NCI-H510A (cell line): ENCODE measurements at places on chromosomes 3 and 15.
A peak's percentile ranks its signal among the peaks of the same experiment; 100 is the strongest.

DNA sequence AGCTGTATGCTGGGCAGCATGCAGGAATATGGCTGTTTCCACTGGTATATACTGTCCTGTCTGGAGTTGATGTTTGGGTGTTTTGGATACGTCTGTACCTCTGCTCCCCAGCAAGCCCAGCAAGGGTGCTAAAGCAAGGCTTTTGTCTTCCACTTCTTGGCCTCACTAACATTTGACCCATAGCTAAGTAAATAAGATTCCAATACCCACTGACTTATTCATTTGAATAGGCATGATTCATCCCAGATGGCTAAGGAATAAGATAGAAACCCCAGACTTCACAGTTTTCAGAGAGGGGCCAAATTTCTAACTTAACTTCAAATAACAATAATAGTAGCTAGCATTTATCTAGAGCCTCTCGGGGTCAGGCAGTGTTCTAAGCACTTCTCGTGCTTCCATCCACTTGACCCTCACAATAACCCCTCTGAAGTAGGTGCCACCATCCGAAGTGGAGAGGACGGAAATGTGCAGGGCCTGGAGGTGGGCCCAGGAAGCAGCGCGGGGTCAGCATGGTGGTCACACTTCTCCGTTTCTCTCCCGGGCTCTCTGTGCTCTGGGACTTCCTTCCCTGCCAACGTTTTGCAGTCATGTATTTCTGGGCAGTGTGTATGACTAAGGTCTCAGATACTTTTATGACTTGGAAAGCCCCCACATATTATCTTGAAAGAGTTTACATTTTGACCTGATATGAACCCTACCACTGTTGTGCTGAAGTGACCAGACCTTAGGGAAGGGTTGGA is 39.3 kb downstream of the LRRK1 start:
- DNase-seq, result no peak

GRCh38 chr3:48222616-48223513 is at the start of gene CAMP:
TSS of gene CAMP (plus strand) at chr3:48223495. CDS start at chr3:48223512, 17 bp downstream.
- peak; percentile 2 for DNase-seq

GRCh38 chr3:106401666-106402490 is 533.1 kb upstream of the CBLB start:
- DNase-seq, result no peak

DNA sequence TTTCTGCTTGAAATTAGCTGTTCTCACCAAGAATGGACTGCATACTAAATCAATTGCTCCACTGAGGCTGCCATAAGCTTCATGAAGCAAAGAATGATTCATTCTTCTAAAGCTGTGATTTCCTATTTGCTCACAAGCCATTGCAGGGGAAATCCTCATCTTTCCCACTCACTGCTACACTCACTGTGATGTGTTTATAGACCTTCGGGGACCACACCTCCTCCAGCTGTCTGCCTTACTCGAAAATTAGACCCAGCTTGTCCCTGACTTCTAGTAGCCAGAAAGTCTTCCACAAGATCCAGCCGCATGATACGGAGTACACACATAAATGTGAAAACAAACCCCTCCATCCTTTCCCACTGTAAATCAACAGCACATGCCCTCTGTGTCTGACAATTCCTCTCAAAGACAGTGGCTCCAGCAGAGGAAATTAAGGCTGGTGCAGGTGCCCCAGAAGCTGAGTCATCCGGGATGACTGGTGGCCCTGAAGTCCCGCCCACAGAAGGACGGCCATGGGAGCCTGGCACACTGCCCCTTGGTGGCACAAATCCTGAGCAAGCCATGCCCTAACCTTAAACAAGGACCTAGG is 172.0 kb downstream of the STT3B start:
- DNase-seq, result peak; percentile 3

GRCh38 chr3:54712539-54712938 is 215.3 kb downstream of the LRTM1 start:
- no peak for DNase-seq

DNA sequence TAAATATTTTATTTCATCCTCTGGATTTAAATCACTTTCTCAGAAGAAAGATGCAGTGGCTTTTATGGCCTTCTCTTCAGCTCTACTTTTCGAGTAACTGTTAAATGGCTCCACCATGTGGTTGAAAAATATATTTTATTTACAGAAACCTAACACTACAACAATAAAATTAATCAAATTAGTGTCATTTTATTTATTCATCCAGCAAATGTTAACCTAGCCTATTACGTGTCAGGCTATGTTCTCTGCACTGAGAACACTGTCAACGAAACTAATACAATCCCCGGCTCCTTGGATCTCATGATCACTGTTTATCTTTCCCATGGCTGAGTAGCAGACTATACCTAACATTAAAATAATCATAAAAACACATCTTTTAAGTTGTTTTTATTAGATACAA is 148.0 kb upstream of the OSTN start:
- no peak for DNase-seq

DNA sequence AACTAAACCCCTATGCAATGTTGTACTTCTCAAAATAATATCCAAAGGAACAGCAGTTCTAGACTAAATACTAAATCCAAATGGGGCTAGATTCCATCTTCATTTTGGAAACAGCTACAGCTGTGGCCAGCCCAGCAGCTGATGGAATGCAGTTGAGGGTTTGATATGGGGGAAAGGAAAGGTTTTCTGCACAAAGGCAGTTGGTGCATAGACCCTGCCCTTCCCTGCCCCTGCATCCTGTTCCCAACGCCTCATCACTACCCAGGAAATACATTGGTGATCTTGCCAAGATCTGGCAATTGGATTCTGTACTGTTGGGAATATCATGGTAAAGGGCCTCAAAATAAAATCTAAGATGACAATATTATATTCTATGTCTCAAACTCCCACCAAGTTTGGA is 43.9 kb downstream of the DTWD1 start:
- no peak for DNase-seq

- no peak for DNase-seq
Measured at GRCh38 chr3:67860429-67860828, 206.0 kb upstream of the SUCLG2 start.

- DNase-seq, result no peak
Measured at GRCh38 chr3:111848283-111848682, 10.8 kb upstream of the PHLDB2 start.

DNA sequence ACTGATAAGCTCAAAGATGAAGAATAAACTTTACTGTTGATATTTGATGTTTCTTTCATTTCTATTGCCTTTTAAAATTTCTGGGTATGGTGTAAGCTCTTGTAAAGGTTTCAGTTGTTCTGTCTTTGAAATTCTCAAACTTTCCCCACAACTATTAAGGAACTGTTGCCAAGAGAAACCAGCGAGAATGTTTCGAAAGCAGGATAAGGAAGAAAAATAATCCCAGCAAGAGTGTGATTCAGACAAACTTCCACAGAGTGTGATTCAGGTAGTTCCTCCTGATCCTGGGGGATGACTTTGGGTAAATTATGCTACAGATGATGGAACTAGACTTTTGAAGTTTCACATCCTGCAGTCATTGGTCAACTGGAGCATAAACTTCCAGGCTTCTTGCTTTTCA is 632.0 kb downstream of the NSUN3 start:
- no peak for DNase-seq

GRCh38 chr15:61655881-61656280 is 404.4 kb downstream of the VPS13C start:
- DNase-seq, result no peak

DNA sequence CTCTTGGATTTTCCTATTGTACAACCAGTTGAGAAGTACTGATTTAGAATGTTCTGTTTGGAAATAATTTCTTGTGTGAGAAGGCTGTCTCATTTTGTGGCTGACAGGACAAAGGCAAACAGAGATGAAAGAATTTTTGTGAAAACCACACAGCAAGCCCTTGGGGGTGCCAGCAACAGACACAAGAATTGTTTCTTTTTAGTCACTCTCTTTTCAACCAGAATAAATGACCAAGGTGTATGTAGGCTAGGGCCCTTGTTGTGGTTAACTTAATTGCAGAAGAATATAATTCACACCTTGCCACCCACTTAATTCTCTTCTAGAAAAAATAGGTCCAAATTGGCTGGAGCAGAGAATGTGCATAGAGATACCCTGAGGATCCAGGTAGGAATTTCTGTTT is 329.4 kb upstream of the TBC1D5 start:
- no peak for DNase-seq

DNA sequence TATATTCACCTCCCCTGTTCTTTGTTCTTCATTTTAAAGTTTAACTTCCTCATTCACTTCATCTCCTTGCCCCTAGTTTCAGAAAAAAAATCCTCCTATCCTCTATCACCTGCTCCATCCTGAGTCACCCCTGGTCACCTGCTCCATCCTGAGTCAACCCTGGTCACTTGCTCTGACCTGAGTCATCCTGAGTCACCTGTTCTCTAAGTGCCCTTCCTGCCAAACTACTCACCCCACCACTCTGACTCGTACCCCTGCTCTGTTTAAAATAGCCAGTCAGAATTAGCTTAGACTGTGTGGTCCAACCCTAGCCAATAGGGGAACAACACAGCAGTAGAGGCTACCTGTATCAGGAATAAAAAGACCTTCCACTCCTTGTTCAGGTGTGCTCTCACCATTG is 716.9 kb downstream of the ZBBX start:
- DNase-seq, result no peak

- no peak for DNase-seq
Measured at GRCh38 chr3:150385296-150386242, 22.5 kb upstream of the TSC22D2 start.

DNA sequence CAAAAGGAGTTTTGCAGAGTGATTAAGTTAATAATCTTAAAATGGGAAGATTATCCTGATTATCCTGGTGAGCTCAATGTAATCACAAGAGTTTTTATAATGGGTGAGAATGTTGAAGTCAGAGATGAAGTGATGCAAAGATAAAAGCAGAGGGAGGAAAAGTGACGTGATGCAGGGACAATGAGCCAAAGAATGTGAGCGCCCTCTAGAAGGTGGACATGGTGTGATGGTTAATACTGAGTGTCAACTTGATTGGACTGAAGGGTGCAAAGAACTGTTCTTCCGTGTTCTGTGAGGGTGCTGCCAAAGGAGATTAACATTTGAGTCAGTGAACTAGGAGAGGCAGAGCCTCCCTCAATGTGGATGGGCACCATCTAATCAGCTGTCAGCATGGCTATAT is 569.6 kb upstream of the AGTR1 start:
- no peak for DNase-seq

DNA sequence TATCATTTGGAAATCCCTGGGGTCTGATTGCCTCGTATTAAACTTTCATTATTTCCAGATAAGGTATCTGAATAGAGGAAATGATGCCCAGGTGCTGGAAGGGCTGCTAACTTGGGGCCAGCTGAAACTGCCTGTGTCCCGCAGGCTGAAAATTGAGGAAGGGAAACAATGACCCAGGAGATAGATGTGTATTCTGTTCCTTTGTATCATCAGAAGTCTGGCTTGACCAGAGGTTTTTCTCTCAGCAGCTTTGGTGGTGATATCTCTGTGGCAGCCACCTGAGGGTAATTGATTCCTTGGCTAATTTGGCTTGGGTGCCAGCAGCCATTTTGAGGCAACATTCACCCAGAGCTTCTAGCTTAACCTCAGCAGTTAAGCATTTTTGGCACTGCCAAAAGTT is 90.0 kb upstream of the STT3B start:
- DNase-seq, result no peak

- DNase-seq, result no peak
Measured at GRCh38 chr3:63911509-63911872, 692 bp downstream of the SCAANT1 start.

GRCh38 chr3:45572755-45573154 is 21.8 kb upstream of the LIMD1 start:
- no peak for DNase-seq

DNA sequence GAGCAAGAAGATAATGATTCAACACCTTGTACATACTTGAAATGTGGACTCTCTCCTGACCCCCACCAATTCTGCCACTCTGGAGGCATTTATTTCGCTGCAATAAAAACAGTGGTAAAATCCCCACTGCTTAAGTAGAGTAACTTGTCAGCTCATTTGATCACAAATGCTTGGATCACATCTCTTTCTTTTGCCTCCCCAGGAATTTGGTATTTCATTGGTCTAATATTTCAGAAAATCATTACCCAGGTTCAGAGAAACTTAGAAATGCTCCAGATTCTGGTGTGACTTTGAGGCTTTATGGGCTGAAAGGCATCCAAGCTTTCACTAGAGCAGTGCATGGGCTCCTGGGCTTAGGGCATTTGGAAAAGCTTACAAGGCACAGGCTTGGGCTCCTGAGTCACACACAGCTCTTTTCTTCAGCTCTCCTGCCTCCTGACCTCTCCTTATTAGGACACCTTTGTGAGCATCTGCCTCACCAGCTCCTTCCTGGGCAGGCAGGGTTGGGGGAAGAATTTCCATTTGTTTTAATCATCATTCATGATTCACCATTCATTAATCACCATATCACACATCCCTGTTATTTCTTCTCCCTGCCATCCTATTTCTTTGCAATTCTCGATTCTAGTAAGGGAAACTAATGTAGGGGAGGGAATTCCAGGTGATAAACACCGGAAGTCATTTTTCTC is 22.5 kb downstream of the CDCP1 start:
- DNase-seq, result no peak

DNA sequence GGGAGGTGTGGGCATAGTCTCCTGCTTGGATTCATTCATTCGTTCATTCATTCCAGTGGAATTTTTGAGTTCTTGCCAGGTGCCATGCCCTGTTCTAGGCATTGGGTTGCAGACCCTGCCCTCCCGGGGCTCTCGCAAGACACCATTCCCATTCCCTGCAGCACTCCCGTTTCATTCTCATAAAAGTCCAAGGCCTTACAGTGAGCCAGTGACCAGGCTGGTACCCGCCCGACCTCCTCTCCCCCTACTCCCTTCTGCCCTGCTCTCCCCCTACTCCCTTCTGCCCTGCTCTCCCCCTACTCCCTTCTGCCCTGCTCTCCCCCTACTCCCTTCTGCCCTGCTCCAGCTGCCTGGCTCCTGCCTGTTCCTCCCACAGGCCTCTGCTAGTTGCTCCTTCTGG is 41.9 kb downstream of the AMOTL2 start:
- DNase-seq, result no peak

DNA sequence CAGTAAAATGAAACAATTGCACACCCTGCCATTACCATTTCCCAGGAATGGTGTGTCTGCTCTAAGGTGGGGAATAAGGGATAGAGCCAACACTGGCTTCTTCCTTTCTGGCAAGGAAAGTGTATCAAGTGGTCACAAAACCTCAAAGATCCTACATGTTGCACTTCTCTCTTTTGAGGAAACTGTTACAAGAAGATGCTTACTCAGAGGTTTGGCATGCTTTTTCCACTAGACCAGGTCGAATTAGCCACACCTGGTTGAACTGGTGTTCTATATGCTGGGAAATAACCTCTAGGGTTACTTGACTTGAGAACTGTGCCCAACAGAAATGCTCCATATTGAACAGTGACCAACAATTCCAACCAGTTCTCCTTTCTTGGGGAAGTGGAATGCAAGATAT is 102.9 kb downstream of the LRRN1 start:
- DNase-seq, result no peak

- DNase-seq, result no peak
Measured at GRCh38 chr3:114207768-114208167, 28.9 kb upstream of the DRD3 start.

DNA sequence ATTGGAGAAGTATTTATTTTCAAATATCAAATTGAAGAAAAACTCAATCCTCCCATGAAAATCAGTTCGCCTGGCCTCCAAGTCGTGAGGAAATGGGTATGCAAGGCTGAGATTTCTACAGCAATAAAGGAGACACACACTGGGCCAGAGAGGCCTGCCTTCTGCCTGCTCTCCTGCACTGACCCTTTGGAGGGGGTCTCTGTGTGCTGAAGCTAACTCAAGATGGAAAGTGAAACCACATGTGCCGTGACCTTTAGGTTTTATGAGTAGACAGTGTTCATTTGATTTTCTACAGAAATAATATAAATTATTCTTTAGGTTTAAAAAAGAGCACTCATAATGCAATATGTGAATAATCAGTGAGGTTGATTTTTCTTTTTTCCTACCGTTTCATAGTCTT is 11.9 kb upstream of the SLC22A13 start:
- DNase-seq, result no peak
